ENCODE measurements at places on chromosomes 12 and 14. TPM values are rescaled to one million over a fixed set of nuclear protein-coding genes. Genes with fewer than 3 reads are reported as not detected.

- DNase-seq = no peak
Observed at GRCh38 chr12:124446364-124446763, 121.0 kb downstream of the NCOR2 start.

GRCh38 chr12:3533703-3534386, 42.8 kb downstream of the PRMT8 start:
- DNase-seq = no peak

DNA sequence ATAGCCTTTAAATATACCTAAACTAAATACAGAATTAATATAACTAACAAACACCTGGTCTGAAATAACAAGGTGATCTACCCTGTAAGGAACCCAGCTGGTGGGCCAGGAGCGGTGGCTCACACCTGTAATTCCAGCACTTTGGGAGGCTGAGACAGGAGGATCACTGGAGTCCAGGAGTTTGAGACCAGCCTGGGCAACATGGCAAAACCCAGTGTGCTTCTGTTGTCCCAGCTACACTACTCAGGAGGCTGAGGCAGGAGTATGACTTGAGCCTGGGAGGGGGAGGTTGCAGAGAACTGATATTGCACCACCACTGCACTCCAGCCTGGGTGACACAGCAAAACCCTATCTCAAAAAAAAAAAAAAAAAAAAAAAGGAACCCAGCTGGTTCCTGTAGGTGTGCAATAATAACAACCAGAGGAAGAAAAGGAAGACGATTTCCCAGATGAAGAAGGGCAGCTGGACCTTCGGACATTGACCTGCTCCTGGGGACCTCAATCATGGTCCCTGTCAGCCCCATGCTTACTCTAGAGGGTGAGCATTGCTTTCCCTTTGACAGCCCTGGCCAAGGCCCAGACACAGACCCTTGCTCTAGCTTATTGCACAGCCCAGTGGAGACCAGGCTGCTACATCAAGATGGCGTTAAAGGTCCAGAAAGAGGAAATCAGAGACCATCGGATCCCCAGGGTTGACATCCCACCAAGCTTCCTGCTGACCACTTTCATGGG, 5.4 kb downstream of the FOS start:
- DNase-seq = no peak

ISM2 gene
- not detected for total RNA-seq

GPRC5D gene
- not detected for total RNA-seq

DNA sequence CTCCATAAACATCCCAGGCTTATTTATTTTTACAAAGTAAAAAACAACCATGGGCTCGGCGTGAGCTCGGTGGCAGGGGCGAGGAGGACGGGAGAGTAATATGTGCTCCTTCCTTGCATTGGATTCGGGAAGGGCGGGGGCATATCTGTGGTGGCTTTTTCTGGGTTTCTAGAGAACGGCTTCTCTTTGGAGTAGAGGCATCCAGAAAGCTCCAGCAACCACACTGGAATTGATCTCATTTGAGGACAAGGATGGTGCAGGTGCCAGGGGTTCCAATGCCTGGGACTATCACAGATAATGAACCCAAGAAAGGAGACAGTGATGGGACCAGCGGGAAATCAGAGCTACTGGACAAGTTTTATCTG, 18.9 kb downstream of the ADGRD1 start:
- DNase-seq = no peak

DNA sequence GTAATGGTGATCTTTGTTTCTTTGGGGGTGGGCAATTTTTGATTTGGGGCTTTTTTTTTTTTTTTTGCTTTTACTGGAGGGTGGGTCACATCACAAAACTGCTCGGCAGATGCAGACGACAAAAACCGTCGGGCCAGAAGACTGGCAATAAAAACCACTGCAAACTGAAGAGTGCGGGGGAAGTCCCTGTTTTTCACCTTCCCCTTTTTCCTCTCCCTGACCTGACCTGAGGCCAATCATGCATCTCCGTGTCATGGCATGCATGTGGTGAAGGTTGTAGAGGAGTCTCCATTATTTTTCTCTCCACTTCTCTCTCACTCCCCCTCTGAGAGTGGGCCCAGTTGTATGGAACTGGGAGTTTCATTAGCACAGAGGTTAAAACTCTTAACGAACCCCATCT, 57.5 kb downstream of the AP5M1 start:
- no peak for DNase-seq

DNA sequence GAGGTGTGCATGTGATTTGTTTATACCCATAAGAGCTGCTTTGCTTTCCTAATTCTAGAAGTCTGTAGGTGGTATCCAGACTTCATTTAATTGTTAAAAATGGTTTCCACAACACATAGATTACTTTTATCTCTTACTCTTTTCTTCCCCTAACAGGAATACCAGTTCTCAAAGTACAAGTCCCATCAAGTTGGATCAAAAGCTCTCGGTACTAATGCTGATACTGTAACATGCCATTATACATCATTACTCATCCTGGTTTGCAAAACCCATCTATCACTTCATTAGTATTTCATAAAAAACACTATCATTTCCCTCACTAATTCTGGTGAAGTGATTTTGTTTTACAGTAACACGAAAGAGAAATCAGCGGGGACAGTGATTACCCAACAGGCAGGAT, 94.3 kb downstream of the PPP2R5E start:
- no peak for DNase-seq

DNA sequence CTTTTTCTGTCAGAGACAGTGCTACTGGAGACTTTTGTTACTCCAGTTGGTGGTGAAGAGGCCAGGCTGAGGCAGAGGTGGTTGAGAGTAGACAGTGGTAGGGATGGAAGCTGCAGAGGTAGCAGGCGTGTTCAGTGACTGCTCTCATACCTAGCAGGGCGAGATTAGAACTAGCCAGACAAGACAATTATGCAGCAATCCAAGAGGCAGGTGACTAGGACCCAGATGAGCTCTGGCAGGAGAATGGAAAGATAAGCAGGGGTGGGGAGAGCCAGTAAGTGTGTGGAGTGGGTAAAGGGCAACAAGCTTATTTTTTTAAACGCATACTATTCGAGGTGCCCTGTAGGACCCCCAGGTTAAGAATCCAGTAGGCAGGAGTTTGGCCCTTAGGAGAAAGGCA, 4.8 kb downstream of the PPP1R36 start:
- DNase-seq = no peak

DNA sequence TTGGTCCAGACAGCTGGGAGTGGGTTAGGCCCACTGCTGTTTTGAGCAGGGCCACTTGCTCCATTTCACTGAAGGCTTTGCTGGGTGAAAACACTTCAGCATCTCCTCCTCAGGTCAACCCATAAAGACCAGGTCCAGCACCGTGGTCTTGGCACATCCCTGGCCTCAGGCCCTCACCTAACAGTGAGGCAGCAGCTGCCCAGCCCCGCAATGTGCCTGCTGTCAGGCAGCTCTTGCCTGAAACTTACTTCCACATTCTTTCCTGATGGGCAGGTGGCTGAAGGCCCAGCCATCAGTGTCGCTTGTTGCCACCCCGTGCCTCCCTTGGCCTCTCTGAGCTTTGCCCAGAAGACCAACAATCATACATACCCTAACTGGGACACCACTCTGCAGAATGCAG, 54.4 kb downstream of the ANAPC7 start:
- no peak for DNase-seq

PLEKHD1 gene
- total RNA-seq = 0.30 TPM

- DNase-seq = no peak
Observed at GRCh38 chr14:100796946-100797345, 29.0 kb upstream of the MEG3 start.

DNA sequence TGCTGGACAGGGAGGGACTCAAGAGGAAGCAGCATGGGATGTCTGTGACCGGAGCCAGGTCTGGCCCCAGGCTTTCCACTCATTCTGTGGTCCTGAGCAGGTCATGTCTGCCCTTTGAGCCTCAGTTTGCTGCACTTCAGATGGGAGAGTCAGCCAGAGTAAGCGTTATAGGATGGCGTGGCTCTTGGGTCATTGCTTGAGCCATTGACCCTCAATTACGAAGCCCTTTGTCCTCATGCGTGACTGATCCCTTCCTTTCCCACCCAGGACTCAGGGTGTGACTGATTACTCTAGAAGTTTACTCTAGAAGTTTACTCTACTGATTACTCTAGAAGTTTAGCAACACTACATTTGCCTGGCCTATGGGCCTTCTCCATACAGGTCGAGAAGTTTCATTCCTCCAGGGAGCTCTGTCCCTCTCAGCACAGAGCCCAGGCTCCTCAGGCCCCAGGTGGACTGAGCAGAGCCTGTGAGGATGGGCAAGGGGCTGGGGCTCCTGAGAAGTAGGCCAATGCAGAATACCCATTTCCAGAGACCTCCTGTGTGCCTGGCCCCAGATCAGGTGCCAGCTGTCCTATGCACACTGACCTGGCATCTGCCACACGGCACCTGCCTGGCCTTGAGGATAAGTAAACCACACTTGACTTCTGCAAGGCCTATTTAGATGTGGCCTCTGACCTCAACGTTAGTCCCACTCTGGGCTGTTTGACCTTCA, 7.6 kb upstream of the IFI27 start:
- no peak for DNase-seq

DNA sequence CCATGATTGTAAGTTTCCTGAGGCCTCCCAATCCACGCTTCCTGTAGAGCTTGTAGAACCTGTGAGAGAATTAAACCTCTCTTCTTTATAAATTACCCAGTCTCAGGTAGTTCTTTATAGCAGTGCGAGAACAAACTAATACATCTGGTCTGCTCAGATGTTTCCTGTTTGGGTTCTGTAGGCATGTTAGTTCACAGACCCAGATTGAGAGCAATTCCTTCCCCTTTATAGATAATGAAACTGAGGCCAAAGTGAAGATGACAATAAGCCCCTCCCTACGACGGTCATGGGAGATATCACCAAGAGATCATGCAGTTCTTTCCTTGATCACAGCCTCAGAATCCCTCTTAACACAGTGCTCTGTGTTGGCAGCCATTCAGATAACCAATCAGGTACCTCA, 76.5 kb upstream of the CLMN start:
- DNase-seq = no peak
